ENCODE measurements at places on chromosomes 6 and 20. TPM values are rescaled to one million over a fixed set of nuclear protein-coding genes. Genes with fewer than 3 reads are reported as not detected.
A peak's percentile ranks its signal among the peaks of the same experiment; 100 is the strongest.

DNA sequence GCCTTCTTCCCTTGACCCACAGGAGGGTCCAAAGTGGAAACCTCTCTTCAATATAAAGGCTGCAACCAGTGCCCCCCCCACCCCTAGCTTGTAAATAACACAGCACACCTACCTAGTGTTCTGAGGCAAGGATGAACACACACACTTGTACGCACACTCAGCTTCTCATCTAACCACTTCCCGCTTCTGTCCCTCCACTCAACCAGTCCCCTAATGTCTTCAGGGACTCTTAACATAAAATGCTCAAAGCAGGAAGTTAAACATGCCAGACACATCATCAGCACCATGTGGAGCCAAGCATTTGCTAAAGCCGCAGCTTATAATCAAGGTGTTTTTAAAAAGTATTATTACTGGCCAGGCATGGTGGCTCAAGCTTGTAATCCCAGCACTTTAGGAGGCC, 35.3 kb downstream of the FOXQ1 start:
- no peak for DNase-seq

- peak; percentile 33 for DNase-seq
These were observed 64.2 kb downstream of the DLL1 start for GRCh38 chr6:170226647-170227046.

DNA sequence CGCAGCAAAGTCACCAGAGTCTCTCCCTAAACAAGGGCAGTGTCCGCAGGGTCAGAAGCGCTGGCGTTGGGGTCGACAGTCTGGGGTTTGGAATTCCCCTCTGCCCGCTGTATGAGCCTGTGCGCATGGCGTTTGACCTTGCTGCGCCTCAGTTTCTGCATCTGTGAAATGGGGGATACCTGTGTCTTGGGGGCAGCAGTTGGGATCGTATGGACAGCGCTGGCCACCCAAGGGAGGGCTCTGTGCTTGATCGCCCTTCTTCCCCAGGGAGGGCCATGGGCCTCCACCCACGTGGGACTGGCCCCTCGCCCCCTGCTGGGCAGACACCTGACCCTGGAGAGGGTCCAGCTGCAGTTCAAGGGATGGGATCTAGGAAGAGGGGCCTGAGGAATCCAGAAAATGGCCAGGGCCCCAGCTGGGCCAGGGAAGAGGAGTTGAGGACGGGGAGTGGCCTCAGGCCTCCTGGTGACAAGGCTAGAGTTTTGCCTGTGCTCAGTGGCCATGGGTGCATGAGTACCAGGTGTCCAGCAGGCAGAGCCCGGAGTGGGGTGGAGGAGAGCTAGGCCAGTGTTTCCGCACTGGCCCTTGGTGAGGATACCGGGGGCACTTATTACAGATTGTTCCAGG, 26.4 kb upstream of the PHACTR3 start:
- no peak for DNase-seq

The EDN1 gene
- 18.8 TPM for total RNA-seq

The RSPO3 gene
- total RNA-seq = 6.2 TPM

The FAM217A gene
- not detected for total RNA-seq

DNA sequence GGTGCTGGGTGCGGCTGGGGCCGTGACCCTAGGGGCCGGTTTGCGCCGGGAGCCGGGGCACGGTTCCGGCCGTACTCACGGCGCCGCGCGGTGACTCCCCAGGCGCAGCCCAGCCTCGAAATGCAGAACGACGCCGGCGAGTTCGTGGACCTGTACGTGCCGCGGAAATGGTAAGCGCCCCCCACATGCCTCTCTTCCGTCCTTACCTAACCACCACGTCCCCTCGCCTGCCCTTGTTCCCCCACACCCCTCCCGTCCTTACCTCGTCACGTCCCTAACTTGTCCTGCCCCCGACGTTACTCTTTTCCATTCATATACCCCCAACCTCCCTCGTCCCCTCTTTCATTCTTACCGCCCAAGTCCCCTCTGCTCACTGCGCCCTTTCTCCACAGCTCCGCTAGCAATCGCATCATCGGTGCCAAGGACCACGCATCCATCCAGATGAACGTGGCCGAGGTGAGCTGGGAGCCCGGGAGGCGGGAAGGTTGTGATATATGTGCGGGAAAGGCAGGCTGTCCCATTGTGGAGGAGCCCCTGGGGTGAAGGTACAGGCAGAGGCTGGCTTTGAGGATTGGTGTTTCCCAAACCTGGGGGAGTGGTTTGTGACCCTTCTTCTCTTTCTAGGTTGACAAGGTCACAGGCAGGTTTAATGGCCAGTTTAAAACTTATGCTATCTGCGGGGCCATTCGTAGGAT, 463 bp downstream of the RPS21 start:
- DNase-seq = no peak

The PGK2 gene
- not detected for total RNA-seq

The ULBP3 gene
- total RNA-seq = 3.8 TPM

Measured in upper lobe of right lung (tissue), 1 donor.